ENCODE measurements at places on chromosomes 5 and 9. TPM values are rescaled to one million over a fixed set of nuclear protein-coding genes. Genes with fewer than 3 reads are reported as not detected.

The F2RL1 gene
- not detected for polyA plus RNA-seq

The PCDHB4 gene
- polyA plus RNA-seq, result not detected

The CAMK2A gene
- not detected for polyA plus RNA-seq

The PRLR gene
- not detected for polyA plus RNA-seq

The LCN9 gene
- polyA plus RNA-seq, result not detected

The ELOVL7 gene
- 3.4 TPM for polyA plus RNA-seq

The NUTM2G gene
- polyA plus RNA-seq, result 0.24 TPM

The PRRX2 gene
- not detected for polyA plus RNA-seq

The LRRC19 gene
- not detected for polyA plus RNA-seq

The P4HA2 gene
- not detected for polyA plus RNA-seq

The SLC25A51 gene
- polyA plus RNA-seq, result 11.7 TPM
